Activated CD4-positive, alpha-beta T cell treated with anti-CD3 and anti-CD28 coated beads, Interleukin-2, amount 10 ng/mL, durations not matched to agents 7 days and 5 days (primary cell): ENCODE measurements at places on chromosomes 16 and 17. TPM values are rescaled to one million over a fixed set of nuclear protein-coding genes. Genes with fewer than 3 reads are reported as not detected.

GRCh38 chr17:59377410-59377809 is 46.0 kb downstream of the YPEL2 start:
- H3K27me3 ChIP-seq, result no peaks in the 10 kb centered on the region
- no peak overlapping the region for H3K27ac ChIP-seq
- DNase-seq, result no peak
- H3K4me1 ChIP-seq, result peaks cover 59% of the 10 kb centered on the region

- DNase-seq, result no peak
- H3K27me3 ChIP-seq, result no peaks in the 10 kb centered on the region
- no peak overlapping the region for H3K27ac ChIP-seq
- no peak overlapping the region for H3K4me3 ChIP-seq
- peaks cover 1% of the 10 kb centered on the region for H3K36me3 ChIP-seq
- no peaks in the 10 kb centered on the region for H3K4me1 ChIP-seq
Observed at GRCh38 chr16:54006693-54007092, 279.9 kb downstream of the IRX3 start.

DNA sequence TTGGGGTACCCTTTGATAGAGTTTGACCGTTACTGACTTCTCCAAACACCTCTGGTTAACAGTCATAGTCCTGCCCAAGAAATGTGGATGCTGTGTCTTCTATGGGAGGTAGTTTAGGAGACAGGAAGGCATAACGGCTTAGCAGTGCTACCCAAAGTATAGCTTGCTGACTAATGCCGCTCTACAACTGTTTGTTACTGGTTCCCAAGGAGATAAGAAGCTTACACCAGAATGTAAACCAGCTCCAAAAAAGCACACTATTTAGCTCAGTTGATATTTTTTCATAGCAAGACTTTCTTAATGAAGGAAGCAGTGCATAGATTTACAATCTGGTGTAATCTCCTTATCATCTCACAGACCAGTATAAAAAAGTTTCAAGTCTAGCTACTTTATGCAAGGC is 95.7 kb downstream of the HS3ST3B1 start:
- H3K27me3 ChIP-seq, result no peaks in the 10 kb centered on the region
- H3K4me1 ChIP-seq, result peaks cover 10% of the 10 kb centered on the region
- no peak for DNase-seq
- no peak overlapping the region for H3K4me3 ChIP-seq
- peaks cover under 1% of the 10 kb centered on the region for H3K36me3 ChIP-seq

- H3K4me1 ChIP-seq, result no peaks in the 10 kb centered on the region
- no peak overlapping the region for H3K4me3 ChIP-seq
Observed at GRCh38 chr17:44268709-44269534, 987 bp upstream of the SLC4A1 start.

KREMEN2 gene
- not detected for total RNA-seq

EPX gene
- not detected for total RNA-seq

LPCAT2 gene
- total RNA-seq, result 0.30 TPM
